GM12892 (cell line): ENCODE measurements at places on chromosomes 3 and 15.

GRCh38 chr3:107032111-107032510 is 345.1 kb upstream of the CCDC54 start:
- DNase-seq = no peak

GRCh38 chr3:171881251-171881650 is 38.1 kb downstream of the TMEM212 start:
- no peak for DNase-seq

GRCh38 chr15:78616506-78616905 is 4.3 kb downstream of the CHRNA3 start:
- no peak for DNase-seq

DNA sequence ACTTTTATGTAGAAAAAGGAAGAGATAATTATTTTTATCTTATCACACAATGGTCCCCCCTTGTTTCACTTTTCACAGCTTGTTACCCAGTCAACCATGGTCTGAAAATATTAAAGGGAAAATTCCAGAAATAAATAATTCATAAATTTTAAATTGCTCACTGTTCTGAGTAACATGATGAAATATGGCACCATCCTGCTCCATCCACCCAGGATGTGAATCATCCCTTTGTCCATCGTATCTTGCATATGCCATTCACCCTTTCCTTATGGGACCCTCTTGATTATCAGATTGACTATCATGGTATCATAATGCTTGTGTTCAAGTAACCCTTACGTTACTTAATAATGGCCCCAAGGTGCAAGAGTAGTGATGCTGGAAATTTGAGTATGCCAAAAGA is 43.7 kb downstream of the ANKRD28 start:
- DNase-seq = no peak

DNA sequence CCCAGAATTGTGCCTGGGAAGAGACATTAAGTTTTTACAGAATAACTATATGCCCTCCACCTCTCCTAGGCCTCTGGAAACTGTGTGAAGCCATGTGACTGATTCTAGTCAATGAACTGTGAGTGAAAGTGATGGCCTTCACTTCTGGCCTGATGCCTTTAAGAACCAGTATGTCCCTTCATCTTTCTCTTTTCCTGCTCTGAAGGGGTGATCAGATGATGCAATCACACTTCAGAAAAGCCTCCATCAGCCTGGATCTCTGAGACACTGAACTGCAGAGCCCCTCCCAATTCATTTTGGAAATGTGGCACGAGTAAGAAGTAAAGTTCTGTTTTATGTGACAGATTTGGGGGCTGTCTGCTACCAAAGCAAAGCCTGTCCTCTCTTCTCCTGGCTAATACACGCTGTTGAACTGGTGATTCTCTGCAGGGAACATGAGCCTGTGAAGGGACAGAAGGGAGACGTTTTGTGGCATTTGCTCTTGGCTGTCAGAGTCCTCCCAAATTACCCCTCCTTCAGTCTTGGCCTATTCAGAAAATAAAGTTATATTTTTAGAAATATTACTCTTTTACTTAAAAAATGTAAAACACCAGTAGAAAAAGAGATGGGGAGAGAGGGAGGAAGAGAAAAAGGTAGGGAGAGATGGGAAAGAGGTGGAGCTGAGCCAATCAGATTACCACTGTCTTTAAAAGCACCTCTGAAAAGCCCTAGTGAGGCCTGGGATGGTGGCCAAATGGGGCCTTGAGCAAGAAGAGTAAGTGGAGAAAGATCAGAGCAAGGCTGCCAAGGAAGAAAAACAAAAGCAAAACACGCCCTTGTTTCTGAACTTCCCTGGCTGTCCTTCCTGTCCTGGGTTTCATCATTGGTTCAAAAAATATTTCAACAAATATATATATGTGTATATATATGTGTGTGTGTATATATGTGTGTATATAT is 40.9 kb upstream of the RYK start:
- DNase-seq = no peak

DNA sequence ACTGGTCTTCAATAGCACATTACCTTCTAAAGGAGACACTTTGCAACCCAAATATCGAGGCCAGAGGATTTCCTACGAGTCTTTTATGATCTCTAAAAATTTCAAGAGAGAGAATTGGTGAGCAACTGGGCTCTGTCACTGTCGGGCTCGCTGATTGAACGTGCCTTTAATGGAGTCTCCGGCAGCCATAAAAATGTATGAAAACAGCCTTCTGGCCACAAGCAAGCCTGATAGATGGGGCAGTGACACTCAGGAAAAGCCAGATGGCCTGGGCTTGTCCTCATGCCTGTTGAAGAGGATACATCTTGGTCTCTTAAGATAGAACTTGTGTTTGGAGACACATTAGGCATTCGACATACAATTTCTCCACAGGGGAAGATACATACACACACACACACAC is 419.5 kb upstream of the PROK2 start:
- no peak for DNase-seq

DNA sequence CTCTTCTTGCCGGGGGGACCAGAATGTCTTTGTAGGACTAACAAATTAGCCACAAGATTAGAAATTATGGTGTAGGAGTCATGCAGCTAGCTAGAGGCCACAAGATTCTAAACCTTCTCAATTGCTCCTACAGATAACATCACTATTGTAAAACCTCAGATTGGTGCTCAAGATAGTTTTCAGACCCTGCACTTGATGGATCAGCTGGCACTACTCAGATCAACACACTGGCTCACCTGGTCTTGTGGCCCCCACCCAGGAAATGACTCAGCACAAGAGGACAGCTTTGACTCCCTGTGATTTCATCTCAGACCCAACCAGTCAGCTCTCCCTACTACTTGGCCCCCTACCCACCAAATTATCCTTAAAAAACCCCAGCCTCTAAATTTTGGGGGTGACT is 124.1 kb upstream of the RASGRP1 start:
- no peak for DNase-seq

GRCh38 chr3:185528532-185528931 is 23.9 kb downstream of the LIPH start:
- DNase-seq = no peak

DNA sequence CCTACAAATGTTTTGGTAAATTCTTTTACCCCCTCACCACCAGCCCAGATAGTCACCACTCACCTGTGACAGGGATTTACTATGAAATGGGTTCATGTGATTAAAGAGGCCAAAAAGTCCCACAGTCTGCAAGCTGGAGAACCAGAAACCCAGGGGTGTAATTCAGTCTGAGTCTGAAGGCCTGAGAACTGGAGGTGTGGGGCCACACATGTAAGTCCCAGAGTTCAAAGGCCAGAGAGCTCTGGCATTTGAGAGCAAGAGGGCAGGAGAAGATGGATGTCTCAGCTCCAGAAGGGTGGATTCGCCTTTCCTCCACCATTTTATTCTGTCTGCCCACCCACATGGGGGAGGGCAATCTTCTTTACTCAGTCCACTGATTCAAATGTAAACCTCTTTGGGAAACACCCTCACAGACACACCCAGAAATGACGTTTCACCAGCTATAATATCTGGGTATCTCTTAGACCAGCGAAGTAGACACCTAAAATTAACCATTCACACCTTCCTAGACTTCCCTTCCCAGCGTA is 11.9 kb downstream of the RTP3 start:
- no peak for DNase-seq

DNA sequence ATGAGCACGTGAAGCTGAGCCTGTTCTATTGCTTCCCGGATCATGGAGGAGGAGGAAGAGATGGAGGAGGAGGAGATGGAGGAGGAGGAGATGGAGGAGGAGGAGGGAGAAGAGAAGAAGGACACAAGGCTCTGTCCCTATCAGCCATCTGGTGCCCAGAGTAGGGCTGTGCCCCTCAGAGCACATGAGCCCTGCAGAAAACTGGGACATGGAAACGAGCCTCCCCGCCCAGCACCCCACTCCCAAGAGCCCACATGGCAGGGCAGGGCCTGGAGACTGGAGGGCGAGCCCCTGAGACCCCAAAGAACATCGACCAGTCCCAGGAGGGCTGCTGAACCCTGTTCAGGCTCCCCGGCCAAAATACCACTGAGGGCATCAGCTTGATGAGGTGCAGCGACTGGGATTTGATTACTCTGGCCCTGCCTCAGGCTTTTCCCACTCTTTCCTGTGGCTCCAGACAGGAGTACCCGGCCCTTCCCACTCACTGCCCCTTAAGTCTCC is 285.6 kb downstream of the UACA start:
- DNase-seq = no peak

DNA sequence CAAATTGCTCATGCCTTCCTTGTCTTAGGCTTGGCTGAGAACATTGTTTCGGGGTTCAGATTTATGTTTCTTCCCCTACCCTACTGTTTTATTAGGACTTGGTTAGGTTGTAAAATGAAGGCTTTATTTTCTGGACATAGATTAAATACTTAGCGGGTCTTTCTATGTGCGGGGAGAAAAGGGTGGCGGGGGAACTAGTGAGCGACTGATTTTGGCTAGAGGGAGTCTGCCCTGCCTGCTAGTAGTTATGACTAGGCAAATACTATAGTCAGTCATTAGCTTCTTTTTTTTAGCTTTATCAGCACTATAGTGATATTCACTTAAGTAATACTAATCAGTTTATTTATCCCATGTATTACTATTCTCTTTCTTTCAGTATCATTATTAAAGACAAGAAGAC is 3.6 kb downstream of the CADM2 start:
- DNase-seq = no peak

GRCh38 chr15:91099616-91099994 is 452 bp upstream of the SV2B start:
- no peak for DNase-seq

GRCh38 chr15:35907511-35907910 is 361.5 kb upstream of the DPH6 start:
- no peak for DNase-seq

DNA sequence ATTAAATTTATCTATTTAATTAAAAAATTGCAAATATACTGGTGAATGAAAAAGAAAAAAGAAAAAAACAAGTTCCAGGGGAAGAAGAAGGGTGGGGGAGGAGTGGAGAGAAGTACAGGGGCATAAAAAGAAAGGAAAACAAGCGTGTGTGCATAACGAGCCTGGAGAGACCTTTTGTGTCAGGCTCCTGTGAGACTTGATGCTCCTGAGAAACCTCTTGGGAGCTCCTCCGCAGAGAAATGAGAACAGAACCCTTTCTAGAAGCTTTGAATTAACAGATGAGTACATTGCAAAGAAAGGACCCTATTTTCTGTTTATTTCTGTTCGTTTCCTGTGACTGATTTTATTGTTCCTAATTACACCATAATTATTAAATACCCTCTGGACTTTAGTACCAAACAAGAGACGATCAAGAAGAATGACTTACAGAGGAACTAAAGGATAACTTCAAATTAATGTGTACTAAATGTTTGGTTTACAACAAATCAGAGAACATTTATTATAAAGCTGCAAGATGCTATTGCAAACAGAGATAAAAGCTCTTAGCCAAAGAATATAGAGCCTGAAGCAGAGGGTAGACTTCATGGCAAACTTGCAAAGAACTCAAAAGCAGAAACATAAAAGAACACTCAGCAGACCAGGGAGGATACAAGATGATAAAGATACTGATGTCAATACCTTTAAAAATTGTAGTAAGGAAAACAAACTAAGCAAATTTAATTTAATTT is 74.7 kb downstream of the DPPA2 start:
- no peak for DNase-seq

DNA sequence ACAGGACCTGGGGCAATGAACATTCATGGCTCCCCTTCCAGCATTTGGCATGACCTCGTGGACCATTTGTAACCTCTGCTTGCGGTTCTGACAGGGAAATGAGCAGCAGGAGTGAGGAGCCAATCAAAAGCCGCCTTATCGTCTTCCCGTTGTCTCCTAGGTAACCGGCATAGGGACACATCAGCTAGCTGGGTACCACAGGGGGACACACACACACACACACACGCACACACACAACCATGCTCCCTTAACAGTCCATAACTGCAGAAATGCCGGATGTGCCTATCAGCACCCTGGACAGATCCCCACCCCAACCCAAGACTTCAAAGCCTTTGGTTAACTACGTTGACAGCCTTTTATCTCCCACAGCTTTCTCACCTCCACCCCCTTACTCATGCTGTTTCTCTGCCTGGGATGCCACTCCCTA is 53.4 kb upstream of the CCDC174 start:
- no peak for DNase-seq

GRCh38 chr3:131505421-131505820 is 2.6 kb upstream of the MRPL3 start:
- no peak for DNase-seq

GRCh38 chr3:187976365-187976900 is 177.5 kb upstream of the LPP start:
- no peak for DNase-seq

DNA sequence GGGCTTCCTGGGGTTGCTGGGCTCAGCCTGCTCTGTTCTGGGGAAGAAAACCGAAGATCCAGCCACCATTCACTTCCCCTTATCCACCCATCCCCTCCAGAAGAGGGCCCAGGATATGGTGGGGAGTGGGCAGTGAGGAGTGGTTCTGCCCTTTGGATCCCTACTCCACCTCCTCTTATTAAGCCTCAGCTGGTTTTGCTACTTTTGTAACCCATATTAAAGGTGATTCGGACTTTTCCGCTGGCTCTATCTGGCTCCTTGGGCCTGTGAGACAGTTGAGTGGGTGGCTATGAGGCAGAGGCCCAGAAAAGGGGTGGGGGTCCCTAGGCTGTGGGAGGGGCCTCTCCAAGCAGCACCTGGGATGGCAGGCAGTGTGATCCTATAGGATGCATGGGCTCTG is 33.8 kb downstream of the NBEAL2 start:
- no peak for DNase-seq

DNA sequence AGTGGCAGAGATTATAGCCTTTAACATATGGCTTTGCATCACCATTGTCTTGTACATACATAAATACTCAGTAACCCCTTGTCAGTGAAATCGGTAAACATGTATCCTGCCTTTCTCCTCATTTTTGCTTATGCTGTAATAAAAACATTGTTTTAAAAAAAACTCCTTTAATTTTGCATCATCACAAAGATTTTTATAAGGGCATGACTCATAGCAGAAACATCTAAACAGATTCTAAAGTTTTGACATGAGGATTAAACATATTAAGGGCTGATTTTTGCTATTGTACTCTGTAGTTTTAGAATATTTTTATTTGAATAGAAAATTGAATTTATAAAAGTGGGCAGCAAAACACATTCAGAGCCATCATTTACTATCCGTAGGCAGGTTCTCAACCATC is 275.9 kb downstream of the ZIC4 start:
- no peak for DNase-seq

DNA sequence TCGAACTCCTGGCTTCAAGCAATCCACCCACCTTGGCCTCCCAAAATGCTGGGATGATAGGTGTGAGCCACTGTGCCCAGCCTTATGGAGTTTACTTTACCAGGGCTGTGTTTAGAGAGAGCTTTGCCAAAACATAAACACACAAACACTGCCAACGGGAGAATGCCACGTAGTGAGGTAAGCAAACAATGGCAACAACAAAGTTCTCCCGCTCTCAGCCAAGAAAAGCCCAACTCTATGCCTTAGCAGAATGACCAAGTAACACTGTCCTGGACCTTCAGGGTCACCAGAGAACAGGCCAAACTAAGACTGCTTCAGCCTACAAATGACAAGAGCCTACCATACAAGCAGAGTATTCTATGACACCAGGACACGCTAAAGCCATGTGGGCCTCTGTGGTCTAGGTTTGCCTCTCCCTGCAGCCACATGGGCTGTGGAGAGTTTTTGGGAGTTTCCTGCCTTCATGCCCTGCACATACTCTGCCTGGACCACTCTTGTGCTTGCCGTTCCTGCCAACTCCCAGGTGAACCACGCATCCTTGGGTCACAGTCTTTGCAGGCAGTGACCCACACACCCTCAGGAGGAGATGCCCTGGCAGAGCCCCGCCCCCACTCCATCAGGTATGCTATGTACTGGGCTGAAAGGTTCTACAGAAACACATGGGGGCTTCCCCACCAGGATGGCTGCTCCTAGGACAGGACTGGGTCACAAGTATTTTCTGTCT is 21.6 kb upstream of the CNBP start:
- no peak for DNase-seq
